ENCODE measurements at places on chromosomes 5 and 9.

GRCh38 chr5:1431021-1431811 lies 14.0 kb downstream of the SLC6A3 start:
- no peak for DNase-seq

DNA sequence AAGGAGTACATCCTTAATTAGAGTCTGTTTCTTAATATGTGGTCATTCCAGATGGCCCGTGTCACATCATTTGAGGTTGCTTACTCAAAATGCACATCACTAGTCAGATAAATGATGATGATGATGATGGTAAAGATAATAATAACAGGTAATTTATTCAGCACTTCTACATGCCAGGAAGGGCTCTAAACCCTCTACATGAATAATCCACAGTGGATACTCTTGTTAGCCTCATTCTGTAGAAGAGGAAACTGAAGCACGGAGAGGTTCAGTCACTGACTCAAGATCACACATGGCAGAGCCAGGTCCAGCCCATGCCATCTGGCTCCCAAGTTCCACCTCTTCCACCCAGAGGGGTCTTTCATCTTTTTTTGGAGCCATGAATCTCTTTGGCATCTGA lies 11.7 kb downstream of the SH3PXD2B start:
- DNase-seq, result no peak

DNA sequence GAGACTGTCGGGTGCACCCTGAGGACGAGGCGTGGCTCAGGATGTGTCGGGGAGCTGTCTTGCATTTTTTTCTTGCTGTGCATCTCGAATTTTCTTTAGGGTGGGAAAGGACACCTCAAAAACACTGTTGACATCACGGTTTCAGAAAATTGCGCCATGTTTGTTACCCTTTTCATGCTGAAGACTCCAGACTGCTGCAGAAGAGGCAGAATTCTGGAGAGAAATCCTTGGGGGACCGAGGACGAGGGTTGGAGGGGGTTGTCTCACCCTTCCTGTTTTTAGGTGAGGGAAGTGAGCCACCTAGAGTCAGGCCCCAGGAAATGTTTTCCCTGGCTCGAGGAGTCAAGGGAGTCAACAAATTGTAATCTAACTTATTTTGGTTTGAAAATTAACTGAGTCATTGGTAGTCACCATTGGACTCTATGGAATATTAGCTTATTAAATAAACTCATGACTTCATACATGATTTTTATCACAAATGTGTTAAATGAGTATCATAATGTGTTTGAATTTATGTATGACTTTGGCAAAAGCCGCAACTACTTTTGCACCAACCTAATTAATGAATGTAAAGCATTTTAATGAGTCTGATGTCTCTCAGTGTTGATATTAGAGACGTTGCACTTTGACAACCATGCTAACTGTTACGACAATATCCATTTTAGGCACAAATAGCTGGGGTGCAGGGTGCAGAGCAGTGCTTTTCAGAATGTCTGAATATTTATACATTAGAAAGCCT lies 724 bp upstream of the LYSMD3 start:
- peak; percentile 26 for DNase-seq

- DNase-seq, result no peak
Measured at GRCh38 chr5:10445352-10445751, 3.7 kb downstream of the ROPN1L start.

DNA sequence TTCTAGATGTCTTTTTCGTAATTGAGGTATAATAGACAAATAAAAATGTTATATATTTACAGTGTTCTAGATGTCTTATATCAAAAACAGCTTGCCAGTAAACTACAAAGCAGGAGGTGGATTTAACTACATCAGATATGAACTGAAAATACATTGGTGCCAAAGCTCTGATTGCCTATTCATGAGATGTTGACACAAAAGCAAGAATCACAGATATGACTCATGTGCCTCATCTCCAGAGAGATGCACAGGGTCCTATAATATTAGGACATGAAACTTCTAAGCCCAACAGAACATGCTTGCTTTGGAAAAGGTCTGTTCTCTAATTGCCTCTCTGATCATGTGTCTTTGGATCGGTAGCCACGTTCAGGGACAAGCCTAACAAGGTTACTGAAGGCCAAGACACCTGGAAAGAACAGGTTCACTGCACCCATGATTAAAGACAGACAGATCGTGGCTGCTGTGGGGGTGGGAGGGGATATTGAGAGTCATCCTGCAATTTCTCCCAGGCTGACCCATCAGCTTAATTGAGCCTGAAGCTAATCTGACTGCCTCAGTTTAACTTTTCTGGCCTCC lies 16.8 kb downstream of the ABCA1 start:
- no peak for DNase-seq

DNA sequence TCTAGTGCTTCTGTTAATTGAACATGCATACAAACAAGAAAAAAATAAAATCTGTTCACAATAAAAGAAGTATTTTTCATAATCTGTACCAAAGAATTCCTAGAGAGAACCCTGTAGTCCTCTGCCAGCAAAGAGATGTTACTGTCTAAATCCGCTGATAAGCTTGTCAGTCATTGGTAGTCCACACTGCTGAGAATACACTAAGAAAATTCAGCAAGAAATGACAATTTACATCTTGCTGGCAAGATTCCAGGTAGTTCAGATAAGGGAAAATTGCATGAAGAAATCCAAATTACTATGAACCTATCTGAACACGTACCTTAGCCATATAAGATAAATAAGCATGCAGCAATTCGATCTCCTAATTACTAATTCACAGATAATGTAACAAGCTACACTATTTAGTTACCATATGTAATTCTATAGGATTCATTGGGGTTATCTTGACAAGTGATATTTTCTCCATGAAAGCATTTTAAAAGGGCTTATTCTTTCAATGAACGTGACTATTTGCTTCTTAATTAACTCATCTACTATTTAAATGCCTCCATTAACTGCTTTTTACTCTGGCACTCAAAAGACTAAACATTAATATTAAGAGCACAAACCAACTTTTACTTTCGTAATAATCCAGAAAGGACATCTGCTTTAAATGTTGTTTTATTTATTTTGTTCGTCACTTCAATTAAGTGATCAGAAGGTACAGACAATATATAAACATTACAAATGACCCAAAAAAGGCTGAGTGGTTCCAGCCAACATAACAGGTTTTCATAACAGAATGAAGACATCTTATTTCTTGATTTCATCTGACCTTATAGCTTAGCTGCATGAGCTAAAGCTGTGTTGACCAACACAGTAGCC lies 9.7 kb downstream of the MPDZ start:
- DNase-seq, result no peak

DNA sequence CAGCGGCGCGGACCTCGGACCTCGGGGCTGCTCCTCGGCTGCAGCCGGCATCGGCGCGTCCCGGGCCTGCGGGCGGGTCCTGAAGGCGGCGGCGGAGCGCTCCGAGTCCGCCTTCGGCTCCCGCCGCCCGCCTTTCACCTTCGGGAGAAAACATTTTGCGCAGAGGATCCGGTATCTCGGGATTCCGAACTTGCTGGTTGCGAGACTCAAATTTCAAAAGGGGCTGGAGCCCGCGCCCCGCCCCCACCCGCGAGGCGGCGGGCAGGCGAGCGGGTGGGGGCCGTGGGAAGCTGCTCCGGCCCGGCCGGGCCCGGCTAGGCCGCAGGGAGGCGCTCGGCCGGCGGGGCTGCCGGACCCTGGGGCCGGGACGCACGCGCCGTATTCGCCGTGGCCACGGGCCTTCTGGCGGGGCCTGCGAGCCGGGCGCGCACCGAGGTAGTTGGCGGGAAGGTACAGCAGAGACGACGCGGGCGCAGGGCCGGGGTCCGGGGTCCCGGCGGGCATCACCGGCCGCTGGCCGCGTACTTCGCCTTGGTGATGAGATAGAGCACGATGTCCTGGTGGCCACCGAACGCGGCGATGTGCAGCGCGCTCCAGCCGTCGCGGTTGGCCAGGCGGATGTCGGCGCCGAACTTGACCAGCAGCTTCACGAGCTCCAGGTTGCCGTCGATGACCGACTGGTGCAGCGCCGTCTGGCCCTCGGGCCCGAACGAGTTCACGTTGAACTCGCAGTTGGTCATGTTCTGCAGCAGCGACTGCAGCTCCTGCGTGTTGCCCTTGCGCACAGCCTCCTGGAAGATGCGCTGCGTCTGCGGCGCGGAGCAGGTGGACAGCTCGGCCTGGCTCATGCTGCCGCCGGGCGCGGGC lies 757 bp downstream of the NRARP start:
- DNase-seq, result peak; percentile 60

DNA sequence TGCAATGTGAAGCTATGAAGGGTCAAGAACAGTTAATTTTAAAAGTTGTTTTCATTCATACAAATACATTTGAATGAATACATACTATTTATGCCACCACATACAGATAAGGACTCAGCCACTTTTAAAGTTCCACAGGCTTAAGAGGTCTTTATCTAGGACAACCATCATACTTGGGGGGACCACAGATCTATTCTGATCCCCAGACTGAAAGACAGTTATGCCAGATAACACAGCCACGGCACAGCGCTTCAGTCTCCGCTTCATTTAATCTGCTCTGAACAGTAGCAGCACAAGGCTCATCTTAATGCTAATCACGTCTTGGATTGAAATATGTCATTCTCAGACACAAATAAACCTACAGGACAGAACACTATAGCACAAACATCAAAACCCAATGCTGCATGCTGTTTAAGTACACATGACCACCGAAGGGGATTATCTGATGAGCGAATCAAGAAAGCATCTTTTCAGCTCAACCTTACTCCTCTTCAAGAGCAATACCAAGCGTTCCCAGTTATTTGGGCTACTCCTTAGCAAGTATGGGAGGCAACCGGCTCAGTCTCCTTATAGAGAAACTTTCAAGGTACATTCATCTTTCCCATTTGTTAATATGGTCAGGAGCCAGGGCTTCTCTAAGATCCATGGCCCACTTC lies 33.3 kb downstream of the PUM3 start:
- DNase-seq, result no peak

DNA sequence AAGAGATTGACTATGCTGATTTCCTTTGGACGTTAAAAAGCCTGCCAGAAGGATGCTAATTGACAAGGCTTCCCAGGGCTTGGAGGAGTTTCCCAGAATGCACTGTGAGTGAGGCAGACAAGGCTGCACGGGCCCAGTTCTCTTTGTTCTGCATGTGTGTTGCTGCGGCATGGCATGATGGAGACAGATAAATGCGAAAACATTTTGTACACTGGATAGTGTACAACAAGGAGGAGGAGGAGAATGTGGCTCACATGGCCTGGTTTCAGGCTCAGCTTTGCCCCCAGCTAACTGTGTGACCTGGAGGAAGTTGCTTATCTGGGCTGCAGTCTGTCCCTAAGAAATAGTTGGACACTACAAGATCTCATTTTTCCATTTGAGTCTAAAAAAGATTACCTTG lies 135.5 kb upstream of the CPEB4 start:
- DNase-seq, result no peak

- no peak for DNase-seq
Measured at GRCh38 chr9:93050231-93050630, 8.3 kb upstream of the SUSD3 start.

DNA sequence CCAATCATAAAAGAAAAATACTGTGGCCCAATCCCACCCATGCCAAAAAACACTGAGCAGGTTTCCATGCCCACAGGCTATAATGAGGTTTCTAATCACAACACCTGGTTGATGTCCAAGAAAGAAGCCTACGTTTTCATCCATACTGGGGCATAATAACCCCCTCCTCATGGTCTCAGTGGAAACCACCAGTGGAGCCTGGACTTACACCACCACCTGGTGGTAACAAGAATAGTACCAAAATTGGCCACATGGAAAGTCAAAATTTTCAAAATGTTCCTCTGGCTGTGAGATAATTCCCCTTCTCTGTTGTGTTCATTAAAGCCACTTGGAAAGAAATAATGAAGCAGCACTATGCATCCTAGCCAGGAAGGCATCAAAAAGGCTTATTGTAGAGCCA lies 687.3 kb upstream of the ST8SIA4 start:
- DNase-seq, result no peak

GRCh38 chr5:107370396-107370968 lies 300.3 kb downstream of the EFNA5 start:
- DNase-seq, result no peak

GRCh38 chr9:88826181-88826580 lies 165.1 kb upstream of the S1PR3 start:
- no peak for DNase-seq

- DNase-seq, result no peak
Measured at GRCh38 chr9:19809422-19810269, 20.8 kb upstream of the SLC24A2 start.

DNA sequence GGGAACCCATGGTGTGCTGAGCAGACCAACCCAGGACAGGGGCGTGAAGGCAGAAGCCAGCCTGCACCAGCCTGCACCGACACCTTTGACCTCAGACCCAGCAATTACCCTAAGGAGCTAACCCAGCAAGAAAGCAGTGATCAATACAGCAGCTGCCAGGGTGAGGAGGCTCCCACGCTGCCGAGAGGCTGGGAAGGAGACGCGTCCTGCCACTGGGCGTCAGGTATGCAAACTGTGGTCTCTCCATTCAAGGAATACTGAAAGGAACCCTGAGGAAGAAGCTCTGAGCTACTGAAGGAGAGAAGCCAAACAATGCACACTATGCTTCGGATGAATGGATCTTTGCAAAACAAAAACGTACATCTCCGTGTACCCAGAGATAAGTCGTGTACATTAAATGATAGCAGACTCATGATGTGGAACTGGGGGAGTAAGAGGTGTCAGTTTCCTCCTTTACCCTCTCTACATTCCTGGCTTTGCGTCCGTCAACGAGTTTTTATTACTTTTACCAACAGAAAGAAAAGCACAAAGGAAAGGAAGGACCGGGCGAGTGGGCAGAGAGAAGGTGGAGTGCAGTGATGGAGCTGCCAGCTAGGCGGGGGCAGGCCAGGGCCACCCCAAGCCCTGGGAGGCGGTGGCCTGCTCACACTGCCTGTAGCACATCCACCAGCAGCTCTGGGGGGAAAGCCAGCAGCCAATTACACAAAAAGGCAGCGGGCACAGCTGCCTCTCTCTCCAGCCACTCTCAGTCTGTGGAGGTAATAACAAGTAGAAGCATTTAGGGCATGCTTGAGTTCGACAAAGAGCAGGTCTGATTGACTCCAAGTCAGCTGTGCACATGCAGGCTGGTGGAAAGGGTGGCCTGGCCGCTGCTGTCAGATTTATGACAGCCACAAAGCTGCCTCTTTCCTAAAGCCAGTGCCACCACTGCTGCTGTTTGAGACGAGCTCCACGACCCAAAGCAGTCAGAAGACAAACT lies 29.3 kb downstream of the RASGEF1C start:
- no peak for DNase-seq

DNA sequence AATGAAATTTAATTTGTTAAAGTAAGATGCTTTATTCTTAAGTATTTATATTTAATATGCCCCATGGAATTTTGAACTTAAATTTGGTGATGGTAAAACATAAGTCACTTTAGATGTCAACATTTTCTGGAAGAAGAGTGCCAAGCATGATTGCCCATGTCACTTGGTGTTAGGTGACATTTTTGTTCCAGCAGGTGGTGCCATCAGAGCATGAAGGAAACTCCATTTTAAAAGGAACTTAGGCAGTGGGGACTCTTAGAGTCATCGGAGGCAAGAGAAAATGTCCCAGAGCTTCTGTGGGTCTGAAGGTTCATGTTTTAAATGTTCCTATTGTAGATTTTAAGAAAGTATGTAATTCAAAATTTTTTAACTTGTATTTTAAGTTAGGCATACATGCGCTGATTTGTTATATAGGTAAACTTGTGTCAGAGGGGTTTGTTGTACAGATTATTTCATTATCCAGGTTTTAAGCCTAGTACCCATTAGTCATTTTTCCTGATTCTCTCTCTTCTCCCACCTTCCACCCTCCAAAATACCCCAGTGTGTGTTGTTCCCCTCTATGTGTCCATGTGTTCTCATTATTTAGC lies 789.3 kb downstream of the SEMA5A start:
- DNase-seq, result no peak

Measured in NCI-H2171 (cell line).